Activated CD4-positive, alpha-beta T cell treated with anti-CD3 and anti-CD28 coated beads, Interleukin-2, amount 50 U/mL, for 24 hours (primary cell): ENCODE measurements at places on chromosomes 11 and 22.

DNA sequence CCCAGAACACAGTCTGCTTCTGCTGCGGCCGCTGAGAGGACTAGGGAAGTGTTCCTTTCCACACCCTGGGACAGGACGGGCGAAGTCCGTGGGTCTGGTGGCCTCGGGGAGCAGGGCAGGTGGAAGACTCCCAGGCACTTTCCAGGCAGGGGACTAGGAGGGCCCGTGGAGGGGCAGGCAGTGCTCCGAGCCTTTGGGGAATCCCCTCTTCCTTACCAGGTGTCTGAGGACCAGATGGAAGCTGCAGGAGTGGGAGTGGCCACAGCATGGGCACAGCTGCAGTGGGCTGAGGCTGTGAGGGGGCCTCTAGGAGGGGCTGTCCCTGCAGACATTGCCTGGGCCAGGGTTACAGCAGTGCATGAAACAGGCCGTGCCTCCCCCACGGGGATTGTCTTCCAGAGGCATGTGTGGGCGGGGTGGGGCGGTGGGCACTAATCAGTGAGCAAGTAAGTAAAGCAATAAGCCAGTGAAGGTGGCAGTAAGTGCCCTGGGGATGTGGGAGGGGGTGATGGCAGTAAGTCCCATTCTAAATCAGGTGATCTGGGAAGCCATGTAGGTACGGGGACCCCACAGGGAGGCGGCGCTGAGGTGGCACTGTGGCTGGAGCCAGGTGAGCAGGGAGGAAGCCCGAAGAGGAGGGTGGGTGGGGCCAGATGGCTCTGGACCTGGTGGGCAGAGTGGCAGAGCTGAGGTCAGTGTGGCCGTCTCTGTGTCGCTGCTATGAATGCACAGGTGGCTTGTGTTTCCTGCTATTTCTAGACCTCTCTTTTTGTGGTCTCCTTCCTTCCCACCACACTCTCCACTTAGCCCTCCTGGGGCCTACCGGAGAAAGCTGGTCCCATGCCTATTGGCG is 66.4 kb downstream of the CTTN start:
- no peak for DNase-seq

GRCh38 chr11:77035580-77035979 is 1.4 kb downstream of the B3GNT6 start:
- DNase-seq, result no peak

DNA sequence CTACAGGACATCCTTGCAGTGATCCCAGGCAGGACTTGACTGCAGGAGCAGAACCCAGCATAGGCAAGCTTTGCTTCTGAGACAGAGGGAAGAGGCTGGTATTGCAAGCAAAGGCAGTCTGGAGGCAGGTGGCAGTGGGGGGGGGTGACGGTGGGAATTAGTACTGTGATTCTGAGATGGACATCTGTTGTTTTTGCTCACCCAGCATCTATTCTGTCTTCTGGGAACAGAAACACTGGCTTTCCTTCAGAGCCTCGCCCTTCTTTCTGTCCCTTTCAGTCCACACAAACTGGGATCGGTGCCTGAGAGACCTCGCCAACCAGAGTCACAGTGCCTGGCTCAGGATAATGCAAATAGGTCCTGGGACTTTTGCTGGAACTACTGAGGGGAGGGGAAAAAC is 31.2 kb upstream of the RASL10A start:
- DNase-seq, result no peak

DNA sequence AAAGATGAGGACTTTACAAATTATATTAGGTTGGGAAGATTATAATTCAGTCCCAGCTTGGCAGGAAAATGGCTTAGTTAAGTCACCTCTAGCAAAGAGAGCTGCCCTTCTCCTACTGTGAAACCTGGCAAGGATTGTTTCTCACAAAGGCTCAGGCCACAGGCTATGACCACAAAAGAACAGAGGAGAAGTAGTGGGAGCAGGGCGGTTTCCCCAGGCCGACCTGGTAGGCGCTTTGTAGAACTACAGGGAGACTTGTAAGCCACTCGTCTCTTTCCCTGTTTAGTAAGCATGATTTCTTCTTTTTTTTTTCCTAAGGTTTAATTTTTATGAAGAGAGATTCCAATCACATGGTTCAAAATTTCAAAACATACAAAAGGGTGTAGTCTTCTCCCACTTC is 4.6 kb downstream of the SNAP29 start:
- no peak for DNase-seq
